ENCODE measurements at places on chromosomes 6 and 20.

GRCh38 chr6:72739368-72739779 lies 117.5 kb downstream of the KCNQ5 start:
- no peak for DNase-seq

DNA sequence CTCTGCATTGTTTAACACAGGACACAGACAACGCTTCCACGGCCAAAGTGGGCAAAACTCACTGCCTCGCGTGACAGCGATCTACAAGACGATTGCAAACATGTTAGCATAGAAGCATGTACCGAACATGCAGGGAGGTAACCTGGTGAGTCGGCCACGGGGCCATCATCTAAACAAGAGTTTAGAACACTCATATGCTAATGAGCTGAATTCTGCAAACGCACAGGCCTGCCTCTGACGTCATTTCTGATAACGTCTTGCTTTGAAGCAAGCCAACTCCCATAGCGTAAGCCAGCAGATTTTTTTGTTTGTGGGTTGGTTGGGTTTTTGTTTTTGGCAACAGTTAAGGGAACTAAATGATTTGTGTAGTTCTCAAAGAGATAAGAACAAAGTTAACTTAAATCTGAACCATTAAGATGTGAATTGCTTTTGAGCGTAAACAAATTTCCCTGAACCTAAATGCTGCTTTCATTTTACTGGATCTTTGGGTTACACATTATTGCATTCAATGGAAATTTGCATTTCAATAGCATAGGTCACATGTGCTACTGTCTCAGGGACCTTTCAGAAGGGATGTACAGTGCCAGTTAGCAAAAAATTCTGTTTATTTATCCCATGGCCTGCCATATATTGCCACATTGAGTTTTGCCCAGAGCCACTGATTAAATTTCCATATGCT lies 184.5 kb upstream of the PDE10A start:
- no peak for DNase-seq

DNA sequence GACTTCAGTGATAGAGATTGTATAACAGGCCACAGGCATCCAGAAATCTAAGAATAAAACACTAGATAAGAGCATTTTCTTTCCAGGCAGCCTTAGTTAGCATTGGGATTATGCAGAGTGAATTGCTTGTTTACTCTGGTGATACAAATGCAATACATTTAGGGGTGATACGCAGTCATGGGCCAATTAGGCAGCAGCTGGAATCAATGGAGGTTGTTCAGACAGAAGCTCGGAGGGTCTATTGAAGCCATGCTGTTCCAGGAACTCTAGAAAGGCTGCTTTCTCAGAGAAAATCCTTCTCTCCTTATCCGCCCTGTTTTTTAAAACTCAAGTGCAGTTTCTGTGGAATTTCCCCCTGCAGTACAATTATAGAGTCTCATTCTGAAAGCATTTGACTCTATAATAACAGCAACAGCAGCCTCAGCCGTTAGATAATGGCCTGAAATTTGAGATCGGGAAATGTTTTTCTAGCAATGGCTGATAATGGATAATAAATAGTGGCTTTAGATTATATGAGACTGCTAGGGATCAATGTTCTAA lies 364.3 kb upstream of the HS3ST5 start:
- no peak for DNase-seq

- no peak for DNase-seq
Observed at GRCh38 chr6:53623497-53623896, 42.1 kb downstream of the KLHL31 start.

DNA sequence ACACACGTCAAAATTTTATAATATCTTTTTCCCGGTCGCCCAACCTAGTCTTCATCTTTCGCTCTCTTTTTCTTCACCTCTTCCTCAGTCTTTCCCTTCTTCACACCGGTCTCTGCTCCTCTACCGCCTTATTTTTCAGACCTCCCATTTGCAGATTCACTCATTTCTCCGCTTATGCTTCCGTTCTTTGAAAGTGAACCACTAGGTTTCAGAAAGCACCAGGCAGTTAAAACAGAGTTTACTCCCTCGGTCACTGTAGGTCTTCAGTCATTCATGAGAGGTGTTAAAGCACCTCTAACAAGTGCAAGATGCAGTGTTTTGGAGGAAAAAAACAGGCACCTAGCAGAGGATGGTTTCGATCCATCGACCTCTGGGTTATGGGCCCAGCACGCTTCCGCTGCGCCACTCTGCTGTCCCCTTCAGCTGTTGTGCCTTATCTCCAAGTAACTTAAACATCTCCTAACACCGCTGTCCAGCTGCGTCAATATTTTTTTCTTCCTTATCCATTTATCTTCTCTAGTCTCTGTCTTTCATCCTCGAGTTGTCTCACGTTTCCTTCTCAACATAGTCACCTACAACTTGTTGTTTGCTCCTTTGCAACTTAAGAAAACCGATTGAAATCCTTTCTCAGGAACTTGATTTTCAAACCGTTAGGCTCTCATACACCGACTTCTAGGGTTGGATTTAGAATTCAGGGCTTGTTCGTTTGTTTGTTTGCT lies 119.7 kb upstream of the ZNF184 start:
- DNase-seq: no peak

Measured in NCI-H2081 treated with DMSO at 0.1 percent for 48 hours (cell line).